ENCODE measurements at places on chromosomes 16 and 17.

- no peak for DNase-seq
These were observed 6.7 kb upstream of the BCAR1 start for GRCh38 chr16:75257886-75258806.

DNA sequence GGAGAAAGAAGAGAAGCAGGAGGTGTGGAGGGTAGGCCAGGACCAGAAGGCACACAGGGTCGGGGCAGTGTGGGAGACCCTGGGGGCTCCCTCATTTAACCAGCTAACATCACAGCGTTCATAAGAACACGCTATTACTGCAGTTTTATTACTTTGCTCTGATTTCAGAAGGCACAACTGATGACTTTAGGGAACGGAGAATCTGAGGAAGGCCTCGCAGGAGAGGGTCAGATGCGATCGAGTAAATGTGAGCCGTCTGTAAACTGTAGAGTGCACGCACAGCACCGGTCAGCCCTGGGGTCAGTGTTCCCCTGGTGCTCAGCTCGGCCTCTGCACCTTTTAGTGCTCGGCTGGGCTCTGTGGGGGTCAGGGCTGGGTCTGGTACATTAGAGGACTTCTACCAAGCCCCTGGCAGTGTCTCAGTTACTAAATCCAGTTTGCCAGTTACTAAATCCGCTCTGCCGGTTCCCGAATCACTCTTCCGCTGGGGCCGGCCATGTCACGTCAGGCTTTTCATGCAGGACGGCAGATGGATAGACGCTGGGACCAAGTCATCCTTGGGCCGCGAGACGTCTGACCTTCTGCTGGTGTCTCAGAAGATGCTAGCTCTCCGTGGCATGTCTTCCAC is 325.9 kb downstream of the SEC14L1 start:
- DNase-seq, result no peak

- DNase-seq, result no peak
These were observed 9.9 kb downstream of the SLC35G3 start for GRCh38 chr17:35184274-35184673.

DNA sequence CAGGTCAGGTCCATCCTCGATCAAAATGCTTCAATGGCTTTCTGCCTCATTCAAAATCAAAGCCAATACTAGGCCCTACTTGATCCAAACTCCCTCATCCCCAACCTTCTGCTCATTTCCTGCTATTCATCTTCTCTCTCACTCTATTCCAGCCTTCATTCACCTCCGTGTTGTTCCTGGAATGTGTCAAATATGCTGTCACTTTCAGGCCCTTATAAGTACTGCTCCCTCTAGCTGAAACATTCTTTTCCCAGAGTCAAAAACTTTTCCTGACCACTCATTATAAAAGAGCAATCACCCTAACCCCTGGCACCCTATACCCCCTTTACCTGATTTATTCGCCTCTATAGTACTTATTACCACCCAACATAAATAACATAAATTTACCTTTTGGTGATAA is 303.7 kb upstream of the PMFBP1 start:
- DNase-seq, result no peak

- no peak for DNase-seq
These were observed 563.9 kb downstream of the TMEM114 start for GRCh38 chr16:8026450-8026849.

GRCh38 chr17:742147-742793 is 9.8 kb downstream of the GEMIN4 start:
- no peak for DNase-seq

Measured in SIG-M5 (cell line).